GM10248 (cell line): ENCODE measurements at places on chromosomes 2 and 18.

- no peak for DNase-seq
Measured at GRCh38 chr2:18435426-18436037, 124.9 kb downstream of the RDH14 start.

DNA sequence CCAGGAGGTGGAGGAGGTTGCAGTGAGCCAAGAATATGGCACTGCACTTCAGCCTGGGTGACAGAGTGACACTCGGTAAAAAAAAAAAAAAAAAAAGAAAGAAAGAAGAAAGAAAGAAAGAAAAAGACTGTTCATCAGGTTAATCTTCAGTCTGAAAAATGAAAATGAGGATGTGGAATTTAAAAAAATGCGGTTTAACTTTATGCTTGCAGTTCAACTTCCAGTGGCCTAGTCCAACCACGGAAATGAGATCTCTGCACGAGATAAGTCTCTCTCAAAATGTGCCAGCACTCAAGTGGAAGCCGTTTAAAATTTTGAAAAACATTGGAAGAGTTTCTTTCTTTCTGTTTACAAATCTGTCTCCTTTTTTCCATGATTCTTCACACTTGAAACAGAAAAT, 112.1 kb downstream of the DOCK10 start:
- DNase-seq: no peak

DNA sequence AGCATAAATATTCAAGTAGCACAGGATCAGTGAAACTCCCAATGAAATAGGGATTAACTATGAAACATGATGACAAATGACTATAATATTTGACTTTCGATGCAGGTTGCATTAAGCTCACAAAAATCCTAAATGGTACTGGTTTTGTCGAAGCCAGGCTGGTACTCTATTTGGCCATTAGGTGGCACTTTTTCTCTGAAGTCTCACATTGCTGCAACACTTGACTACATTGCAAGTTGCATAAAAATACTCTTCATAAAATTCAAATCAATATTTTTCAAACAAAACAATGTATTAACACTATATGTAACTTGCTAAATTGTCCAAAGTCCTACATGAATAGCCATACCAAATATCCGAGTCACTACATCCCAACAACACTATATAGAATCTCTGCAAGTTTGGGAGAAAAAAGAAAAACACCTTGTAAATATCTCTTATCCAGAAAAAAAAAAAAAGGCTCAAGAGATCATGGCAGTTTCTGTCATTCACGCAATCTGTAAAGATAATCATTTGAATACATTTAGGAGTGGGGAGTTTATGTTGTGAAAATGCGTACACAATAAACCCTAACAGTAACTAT, 9.5 kb downstream of the RTTN start:
- DNase-seq: peak; percentile 21

- no peak for DNase-seq
Measured at GRCh38 chr18:49761771-49762170, 51.6 kb downstream of the ACAA2 start.

DNA sequence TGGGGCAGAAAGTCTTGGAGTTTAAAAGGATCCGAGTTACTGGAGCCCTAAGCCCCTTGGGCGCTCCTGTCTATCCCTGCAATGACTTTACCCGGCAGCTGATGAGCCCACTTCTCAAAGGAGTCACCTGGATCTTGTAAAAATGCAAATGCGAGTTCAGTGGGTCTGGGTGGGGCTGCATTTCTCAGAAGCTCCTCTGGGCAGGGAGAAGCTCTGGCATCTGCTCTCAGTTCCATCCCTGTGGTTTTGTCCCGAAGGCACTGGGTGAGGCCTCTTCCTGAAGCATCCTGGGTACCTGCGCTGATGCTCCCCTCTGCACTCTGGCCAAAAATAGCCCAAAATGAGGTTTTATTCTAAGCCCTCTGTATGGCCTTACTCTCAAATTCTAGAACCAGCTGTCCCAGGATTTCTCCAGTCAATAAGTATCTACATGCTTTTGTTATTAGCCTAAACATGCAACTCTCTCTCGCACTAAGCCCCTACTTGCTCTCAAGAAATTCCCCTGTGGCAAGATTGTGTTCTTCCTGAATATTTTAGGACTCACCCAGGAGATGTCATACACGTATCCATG, 167.8 kb upstream of the APCDD1 start:
- no peak for DNase-seq

DNA sequence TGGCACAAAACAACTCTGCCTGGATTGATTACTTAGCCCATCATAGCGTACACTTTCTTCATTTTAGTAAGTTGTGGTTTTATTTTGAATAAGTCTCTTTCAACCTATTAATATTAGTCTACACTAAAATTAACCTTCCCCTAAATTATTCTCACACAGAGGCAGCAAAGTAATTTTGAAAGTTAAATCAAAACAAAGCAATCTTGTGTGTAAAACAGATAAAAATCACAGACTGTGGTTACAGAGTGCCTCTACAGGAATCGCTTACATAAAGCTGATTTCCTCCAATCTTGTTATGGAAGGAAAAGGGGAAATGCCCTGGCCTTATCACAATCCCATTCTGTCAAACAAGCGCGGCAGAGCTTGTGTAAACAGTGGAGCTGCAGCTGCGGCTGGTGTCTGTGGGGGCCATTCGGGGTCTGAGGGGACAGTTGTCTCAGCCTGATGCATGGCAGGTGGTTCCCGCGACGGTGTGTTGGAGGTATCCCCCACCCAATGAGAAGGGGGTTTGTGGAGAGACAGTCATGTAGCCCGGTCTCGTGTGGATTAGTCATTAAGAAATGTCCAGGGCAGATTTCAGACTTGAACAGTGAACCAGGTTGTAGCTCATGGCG, 42.1 kb downstream of the BCL2L11 start:
- DNase-seq: no peak

GRCh38 chr18:59918997-59919396, 19.2 kb downstream of the PMAIP1 start:
- no peak for DNase-seq

GRCh38 chr2:191032588-191033429, 18.8 kb upstream of the STAT1 start:
- no peak for DNase-seq

GRCh38 chr18:70181015-70181414, 24.5 kb downstream of the RTTN start:
- DNase-seq: no peak

- DNase-seq: no peak
Measured at GRCh38 chr2:12050396-12050795, 304.0 kb downstream of the LPIN1 start.

DNA sequence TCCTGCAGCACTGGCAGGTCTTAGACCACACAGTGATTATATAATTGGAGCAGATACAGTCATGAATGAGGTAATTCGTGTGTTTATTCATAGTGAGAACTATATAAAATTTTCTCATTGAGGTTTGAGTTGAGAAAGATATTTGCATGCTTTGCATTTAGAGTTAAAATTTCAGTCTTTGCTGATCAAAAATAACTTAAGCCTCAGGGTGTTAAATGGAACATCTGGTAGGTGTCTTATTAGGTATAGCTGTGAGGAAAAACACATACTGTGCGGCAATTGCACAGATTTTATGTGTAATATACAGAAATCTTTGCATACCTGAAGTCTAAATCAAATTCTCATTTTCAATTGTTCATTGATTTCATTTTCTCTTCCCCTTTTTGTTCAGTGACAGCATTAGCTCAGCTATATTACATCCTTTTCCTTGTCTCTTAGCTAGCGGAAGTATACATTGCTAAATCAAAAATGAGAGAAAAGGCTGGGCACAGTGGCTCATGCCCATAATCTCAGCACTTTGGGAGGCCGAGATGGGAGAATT, 21.2 kb downstream of the GORASP2 start:
- DNase-seq: peak; percentile 46

GRCh38 chr2:75186821-75187220, 12.5 kb downstream of the TACR1 start:
- no peak for DNase-seq

GRCh38 chr2:205428811-205429210, 253.5 kb upstream of the NRP2 start:
- DNase-seq: no peak

DNA sequence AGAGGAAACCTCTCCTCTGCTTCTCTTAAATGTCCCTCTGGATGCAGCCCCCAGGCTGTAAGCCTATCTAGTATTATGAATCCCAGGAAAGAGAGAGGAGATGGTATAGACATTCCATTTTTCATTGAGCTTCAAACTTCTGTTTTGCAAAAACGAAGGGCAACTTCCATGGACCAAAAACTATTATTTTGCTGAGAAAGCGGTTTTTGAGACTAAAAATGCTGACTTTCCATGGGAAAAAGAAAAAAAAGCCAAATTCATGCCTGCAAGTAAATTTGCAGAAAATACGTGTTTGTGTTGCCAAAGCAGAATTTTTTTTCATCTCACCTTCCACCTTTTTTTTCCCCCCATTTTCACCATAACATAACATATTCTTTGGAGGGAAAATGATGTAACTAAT, 272.5 kb upstream of the CELF4 start:
- DNase-seq: no peak

DNA sequence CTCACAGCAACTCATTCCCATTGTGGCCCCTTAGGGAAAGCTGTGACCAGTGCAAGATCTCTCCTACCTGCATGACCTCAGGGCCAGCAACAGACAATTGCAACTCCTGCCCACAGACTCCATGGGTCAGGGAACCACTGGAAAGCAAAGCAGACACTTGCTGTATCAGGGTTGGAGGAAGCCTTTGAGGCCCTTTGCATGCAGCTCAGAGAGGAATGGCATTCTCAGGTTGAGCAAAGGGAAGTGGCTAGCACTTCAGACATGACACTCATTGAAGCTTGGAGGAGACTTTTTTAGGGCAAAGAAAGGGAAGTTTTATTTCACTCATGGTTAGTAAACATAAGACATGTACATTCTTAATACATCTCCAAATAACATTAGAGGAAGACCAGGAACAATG, 22.1 kb downstream of the IL1F10 start:
- DNase-seq: no peak

DNA sequence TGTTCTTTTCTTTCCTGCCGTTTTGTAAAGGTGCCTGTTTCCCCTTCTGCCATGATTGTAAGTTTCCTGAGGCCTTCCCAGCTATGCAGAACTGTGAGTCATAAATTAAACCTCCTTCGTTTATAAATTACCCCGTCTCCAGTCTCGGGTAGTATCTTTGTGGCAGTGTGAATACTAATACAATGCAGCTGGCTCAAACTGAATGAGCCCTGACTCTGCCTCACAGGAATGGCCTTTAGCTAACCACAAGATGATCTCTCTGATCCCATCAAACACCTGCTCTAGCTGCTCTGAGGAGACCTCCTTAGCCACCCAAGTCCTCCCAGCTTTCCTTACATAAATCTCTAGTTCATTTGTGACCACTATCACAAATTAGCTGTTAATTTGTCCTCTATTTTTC, 41.5 kb upstream of the CAB39 start:
- no peak for DNase-seq

DNA sequence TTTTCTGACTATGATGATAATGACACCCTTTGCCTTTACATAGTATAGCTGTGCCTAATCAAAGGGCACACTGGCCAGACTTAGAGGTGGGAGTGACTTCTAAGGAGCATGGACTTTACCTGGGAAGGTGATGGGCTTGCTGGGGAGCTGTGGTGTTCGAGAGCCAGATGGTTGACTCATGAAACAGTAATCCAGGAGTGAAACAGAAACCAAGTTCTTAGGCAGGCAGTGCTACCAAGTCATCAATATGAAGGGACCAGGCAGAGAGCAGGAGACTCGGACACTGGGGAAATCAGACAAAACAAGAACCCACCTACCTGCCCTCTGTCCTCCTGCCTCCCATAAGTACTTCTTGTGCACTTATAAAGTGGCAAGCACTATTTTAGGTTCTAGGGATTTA, 430.4 kb downstream of the DLGAP1 start:
- no peak for DNase-seq

GRCh38 chr2:201220102-201220570, 37.2 kb downstream of the CASP10 start:
- DNase-seq: no peak

GRCh38 chr2:217366966-217367365, 507.1 kb upstream of the TNP1 start:
- DNase-seq: no peak

GRCh38 chr2:186946896-186947467, 98.0 kb upstream of the ZSWIM2 start:
- DNase-seq: no peak

- DNase-seq: no peak
Measured at GRCh38 chr2:41928526-41928925, 119.3 kb upstream of the PKDCC start.

DNA sequence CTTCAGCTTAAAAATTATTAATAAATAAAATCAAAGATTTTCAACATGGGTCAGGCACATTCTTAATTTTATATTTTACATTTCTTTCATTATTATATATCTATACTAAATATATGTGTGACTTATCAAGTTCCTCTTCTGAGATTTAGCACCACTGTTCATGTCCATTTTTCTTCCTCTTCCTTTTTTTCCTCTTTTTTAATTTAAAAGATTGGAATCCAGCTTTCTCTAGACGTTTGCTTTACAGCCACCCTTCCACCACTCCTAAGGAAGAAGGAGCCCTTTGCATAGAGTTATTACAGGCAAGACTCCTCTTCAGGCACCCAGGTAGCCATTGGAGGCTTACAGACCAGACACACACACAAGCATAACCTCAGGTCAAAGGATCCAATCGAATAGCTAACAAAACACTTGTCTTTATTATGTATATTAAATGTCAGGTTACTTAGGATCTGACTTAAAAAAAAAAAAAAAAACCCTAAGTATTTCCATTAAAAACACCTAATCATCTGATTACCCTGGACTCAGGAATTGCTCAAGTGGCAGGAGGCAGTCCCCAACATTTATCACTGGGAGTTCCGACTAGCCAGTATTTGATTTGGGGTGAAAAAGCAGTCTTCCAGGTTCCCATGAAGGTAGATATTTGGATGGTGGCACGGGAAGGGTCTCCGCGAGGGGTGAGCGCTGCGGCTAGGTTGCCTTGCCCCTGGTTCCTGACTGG, 2.4 kb upstream of the ZEB2 start:
- no peak for DNase-seq

- DNase-seq: peak; percentile 57
Measured at GRCh38 chr18:56709463-56709862, 58.3 kb downstream of the WDR7 start.

GRCh38 chr18:48186131-48186766, 222.9 kb downstream of the ZBTB7C start:
- DNase-seq: no peak

DNA sequence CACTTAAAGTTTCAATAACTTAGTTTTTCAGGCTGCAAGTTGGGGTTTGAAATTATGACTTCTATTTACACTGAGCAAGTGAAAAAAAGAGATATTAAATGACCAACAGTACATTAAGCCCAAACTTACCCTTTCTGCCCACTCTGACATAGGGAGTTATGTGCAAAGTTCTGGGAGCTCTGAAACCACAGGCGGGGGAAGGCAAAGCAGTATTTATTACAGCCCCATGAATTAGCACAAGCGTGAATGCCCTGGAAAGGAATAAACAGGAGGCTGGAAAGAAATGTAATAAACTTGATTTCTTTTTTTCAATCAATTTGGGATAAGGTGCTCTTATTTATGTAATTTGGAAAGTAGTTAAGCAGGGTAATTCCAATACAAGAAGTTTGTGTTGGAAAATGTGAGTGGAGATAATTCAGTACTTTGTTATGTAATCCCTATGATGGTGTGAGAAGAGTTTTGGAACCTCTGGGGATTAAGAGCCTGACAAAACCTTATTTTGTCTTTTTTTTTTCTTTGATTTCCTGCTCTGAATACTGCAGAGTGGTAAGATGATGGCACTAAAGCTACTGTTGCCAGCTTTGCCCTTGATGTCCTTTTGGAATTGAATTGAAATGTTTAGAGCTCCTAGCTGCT, 351.5 kb downstream of the ARHGAP15 start:
- no peak for DNase-seq

- no peak for DNase-seq
Measured at GRCh38 chr2:79910643-79911042, 393.9 kb downstream of the LRRTM1 start.
